ENCODE measurements at places on chromosomes 12 and 14.
A peak's percentile ranks its signal among the peaks of the same experiment; 100 is the strongest.

DNA sequence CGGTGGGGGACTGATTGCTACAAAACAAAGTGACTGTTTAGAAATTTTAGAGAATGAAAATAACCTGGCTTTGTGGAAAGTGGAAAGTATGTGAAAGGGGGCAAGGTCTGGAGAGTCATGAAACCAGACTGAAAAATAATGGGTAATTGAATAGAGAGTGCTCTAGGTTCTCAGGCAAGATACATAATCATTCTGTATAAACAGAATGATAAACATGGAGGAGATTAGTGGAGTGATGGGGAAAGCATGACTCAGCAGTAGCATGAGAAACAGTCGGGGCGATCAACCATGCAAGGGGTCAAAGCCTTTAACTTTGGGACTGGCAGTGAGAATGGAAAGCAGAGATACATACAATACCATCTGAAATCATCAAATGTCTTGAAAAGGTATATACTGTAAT, 332.5 kb downstream of the CCER1 start:
- no peak for DNase-seq

GRCh38 chr12:121334513-121335343, 17.5 kb downstream of the ANAPC5 start:
- DNase-seq: peak; percentile 79

DNA sequence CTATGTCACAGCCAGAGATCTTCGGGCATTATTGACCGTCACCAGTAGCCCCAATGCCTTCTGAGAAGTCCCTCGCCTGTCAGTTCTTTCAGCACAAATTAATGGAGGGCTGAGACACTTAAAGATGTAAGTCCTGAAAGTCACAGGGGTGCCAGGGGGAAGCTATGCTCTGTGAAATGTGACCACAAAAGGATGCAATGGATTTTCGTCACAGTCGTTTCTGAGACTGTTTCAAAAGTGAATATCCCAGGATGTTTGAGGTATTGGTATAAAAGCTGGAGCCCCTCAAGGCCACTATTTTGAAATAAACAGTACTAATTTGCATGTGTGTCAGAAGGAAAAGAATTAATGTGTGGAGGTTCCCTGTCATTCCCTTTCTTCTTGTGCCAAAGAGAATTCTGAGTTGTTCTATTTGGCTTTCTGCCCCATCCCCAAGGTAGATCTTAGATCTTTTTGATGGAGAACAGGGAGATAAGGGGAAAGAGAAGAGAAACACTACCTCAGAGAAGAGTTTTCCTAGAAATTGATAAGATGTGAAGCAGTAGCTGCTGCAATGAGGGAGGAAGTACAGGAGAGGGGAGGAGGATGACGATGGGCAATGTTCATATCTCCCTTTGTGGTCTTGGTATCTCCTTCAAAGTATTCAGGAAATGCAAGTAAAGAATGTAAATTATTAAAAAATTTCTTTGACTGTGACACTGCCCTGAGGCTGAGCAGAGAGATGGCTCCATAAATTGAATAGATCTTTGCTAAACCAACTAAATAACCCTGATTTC, 101.8 kb upstream of the NAP1L1 start:
- no peak for DNase-seq

GRCh38 chr14:60812987-60813386, 78.4 kb downstream of the MNAT1 start:
- no peak for DNase-seq

DNA sequence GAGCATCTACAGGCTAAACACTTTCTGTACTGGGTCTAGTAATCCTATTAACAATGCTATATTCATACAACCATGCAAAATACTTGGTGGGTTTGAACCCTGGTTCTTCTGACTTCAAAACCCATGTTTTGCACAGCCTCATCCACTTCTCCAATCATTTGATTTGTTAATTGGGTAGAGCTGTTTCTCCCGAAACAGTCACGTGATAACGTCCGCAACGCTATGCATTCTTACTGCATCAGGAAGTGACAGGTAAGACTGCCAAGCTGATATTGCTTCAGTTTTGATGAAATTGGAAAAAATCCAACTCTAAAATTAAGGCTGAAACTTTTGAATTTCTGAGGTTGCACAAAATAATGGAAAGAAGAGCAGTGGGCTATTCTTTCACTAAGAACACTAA, 30.4 kb upstream of the RNU6-7 start:
- no peak for DNase-seq

- no peak for DNase-seq
Observed at GRCh38 chr12:4653257-4653656, 4.3 kb downstream of the NDUFA9 start.

DNA sequence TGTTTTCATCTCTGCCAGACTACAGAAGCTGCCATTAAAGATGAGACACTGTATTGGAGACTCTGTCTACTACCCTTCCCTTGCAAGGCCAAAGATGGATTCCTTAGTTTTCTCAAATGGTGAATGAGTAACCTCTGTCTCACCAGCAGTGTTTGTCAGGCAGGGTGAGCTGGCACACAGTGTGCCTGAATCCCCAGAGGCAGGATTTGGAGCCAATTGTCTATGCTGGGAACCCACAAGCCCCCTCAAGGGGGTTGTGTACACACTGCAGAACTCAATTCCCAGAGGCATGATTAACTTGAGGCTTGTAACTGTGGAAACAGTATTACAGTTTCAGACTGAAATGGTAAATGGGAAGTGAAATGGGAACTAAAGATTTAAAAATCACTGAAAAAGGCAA, 136.8 kb upstream of the PTPRB start:
- DNase-seq: no peak

GRCh38 chr12:74051848-74052247, 485.8 kb upstream of the ATXN7L3B start:
- DNase-seq: no peak

- no peak for DNase-seq
Observed at GRCh38 chr12:51192284-51192671, 19.3 kb upstream of the TFCP2 start.

- no peak for DNase-seq
Observed at GRCh38 chr12:59298296-59298695, 297.5 kb upstream of the SLC16A7 start.

DNA sequence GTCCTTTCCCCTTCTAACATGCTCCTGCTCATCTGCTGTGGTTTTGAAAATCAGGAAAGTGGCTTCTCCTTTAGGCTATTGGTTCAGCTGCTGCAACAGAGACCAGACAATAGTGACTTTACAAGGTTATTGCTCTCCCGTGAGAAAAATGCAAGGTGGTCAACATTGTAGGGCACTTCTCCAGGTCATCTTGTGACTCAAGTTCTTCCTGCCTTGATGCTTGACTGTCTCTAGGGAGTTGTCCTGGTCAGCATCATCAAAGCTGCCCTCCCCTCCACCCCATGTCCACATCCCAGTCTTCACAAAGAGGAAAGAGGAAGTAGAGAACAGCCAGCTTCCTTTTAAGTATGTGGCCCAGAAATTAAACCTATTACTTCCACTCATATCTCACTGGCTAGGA, 3.9 kb upstream of the TMEM63C start:
- DNase-seq: no peak

GRCh38 chr12:42756841-42757623, 167.5 kb upstream of the PRICKLE1 start:
- no peak for DNase-seq

GRCh38 chr12:124053851-124054250, 80.8 kb downstream of the ZNF664 start:
- peak; percentile 80 for DNase-seq

DNA sequence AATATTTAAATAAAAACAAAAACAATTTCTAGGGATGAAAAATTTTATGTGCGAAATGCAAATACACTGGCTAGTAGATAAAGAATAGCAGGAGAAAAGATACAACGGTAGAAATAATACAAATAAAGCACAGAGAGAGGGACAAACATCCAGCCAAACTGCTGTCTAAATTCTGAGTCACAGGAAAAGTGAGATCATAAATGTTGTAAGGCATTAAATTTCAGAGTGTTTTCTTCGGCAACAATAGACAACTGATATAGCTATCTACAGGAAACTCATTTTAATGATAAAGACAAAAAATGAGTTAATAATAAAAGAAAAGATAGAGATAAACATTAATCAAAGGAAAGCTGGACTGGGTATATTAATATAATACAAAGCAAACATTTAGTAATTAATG, 122.2 kb downstream of the NTS start:
- DNase-seq: no peak

DNA sequence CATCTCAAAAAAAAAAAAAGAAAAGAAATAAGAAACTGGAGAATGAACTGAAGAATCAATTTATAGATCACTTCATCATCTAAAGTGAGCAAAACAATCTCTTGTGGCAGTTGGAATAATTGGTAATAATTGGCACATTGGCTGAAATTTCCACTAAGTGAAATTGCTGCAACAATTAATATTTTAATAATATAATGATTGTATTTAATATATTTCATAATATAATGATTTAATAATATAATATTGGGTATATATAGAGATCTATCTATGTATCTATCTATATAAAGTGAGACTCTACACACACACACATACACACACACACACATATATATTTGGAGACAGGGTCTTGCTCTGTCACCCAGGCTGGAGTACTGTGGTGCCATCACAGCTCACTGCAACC, 81.2 kb upstream of the PRICKLE1 start:
- DNase-seq: no peak

- DNase-seq: no peak
Observed at GRCh38 chr14:31619440-31619839, 58.2 kb downstream of the NUBPL start.

DNA sequence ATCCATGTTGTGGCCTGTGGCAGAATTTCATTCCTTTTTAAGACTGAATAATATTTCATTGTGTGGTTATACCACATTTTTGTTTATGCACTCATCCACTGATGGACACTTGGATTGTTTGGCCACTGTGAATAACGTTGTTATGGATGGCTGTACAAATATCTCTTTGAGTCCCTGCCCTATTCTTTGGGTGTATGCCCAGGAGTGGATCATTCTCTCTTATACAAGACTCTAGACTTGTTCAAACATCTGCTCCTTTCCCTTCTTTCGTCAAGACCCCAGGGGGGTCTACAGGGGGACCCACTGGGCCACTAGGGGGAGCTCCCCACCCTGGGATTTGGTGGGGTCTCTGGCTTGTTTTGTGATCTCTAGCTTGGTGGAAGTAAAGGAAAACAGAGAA, 77.4 kb downstream of the FBXL14 start:
- no peak for DNase-seq

- DNase-seq: no peak
Observed at GRCh38 chr12:15662303-15662980, 126.7 kb downstream of the EPS8 start.

GRCh38 chr12:15015121-15015520, 42.3 kb downstream of the PDE6H start:
- no peak for DNase-seq

DNA sequence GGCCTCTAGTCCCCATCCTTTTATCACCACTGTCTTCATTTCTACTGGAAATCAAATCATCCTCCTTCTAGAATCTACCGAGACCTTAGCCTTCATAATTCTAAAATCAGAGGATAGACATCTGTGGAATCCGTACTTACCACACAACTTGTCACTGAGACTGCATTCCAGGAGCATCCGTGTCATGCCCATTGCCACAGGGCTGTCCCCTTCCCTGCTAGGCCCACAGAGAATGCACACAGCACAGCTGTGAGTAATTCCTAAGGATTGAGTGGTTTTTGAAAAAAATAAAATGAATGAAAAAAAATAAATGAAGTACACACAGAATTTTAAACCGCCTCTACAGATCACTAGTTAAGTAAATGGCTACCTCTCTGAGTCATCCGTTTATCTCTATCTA, 21.0 kb upstream of the MAGOHB start:
- DNase-seq: no peak

GRCh38 chr14:56026506-56026905, 91.7 kb upstream of the PELI2 start:
- DNase-seq: no peak
